ENCODE measurements at places on chromosomes 12 and 14. TPM values are rescaled to one million over a fixed set of nuclear protein-coding genes. Genes with fewer than 3 reads are reported as not detected.

BCDIN3D gene
- total RNA-seq = 3.1 TPM

DNA sequence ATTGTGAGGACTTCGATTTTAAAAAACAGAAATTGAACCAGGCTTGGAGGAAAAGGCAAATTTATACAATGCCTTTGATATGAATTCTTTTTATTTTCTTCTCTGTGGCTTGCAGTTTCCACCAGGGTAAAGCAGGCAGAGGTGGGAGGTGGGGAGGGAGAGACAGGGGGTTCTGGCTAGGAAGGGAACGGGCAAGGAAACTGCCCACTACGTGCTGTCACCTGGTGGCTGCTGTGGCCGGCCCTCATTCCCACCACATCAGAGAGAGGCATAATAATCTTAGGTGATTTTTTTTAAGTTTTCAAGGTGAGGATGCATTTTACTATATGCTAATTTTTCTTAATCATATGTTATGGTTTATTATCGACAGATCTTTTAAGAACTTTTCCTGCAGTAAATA lies 145.8 kb downstream of the CACNA1C start:
- H3K27me3 ChIP-seq = peaks cover 10% of the 10 kb centered on the region
- no peak for DNase-seq
- no peaks in the 10 kb centered on the region for H3K4me1 ChIP-seq
- no peak overlapping the region for H3K4me3 ChIP-seq

- peaks cover 22% of the 10 kb centered on the region for H3K4me1 ChIP-seq
- no peaks in the 10 kb centered on the region for H3K27me3 ChIP-seq
- no peak overlapping the region for H3K27ac ChIP-seq
Measured at GRCh38 chr14:63486738-63487137, 56.4 kb downstream of the PPP2R5E start.

- H3K4me1 ChIP-seq = peaks cover 8% of the 10 kb centered on the region
- no peak overlapping the region for H3K27ac ChIP-seq
- DNase-seq = no peak
- H3K27me3 ChIP-seq = no peaks in the 10 kb centered on the region
- H3K4me3 ChIP-seq = no peak overlapping the region
Measured at GRCh38 chr14:104086661-104087461, 1.4 kb downstream of the ASPG start.

- no peaks in the 10 kb centered on the region for H3K4me1 ChIP-seq
- H3K4me3 ChIP-seq = no peak overlapping the region
- DNase-seq = no peak
- no peaks in the 10 kb centered on the region for H3K27me3 ChIP-seq
- no peak overlapping the region for H3K27ac ChIP-seq
- H3K36me3 ChIP-seq = no peaks in the 10 kb centered on the region
Measured at GRCh38 chr12:57674691-57675090, 19.2 kb upstream of the OS9 start.
